ENCODE measurements at places on chromosomes 3 and 15.

- DNase-seq = no peak
Measured at GRCh38 chr3:62758296-62759066, 116.7 kb downstream of the CADPS start.

DNA sequence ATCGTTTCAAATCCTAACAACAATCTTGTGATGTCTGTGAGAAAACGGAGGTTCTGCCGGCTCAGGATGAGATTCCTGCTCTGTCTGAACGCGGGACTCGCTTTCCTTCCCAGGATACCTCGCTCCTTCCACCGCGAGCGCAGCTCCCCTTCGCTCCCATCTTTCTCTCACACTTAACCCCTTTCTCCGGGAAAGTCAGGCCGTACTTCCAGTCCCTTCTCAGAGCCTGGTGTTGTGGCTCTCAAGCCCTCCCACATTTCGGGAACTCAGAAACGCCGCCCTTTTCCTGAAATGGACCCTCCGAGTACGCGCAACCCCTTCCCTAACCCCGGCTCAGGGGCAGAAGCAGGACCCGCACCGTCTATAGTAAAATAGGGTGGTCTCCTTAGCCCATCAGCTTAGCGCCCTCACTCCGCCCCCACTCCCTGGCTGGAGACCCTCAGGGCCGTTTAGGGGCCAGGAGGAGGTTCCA, 378 bp upstream of the FEM1B start:
- no peak for DNase-seq

DNA sequence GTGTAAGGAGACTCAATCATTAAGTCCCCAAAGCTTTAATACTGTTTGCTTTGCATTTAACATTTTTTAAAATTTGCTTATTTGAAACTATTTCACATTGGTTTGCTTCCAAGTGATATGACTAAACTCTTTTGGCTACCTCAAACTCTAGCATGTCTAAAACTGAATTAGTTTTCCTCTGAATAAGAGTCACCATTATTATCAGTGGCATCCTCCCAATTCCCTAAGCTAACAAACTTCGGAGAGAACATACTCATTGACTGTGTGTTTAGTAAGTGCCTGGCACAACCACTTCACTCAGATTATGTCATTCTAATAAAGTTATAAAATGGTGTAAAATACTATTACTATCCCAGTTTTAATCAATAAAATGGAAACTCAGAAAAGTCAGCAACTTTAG, 21.9 kb downstream of the ATOSA start:
- DNase-seq = no peak

DNA sequence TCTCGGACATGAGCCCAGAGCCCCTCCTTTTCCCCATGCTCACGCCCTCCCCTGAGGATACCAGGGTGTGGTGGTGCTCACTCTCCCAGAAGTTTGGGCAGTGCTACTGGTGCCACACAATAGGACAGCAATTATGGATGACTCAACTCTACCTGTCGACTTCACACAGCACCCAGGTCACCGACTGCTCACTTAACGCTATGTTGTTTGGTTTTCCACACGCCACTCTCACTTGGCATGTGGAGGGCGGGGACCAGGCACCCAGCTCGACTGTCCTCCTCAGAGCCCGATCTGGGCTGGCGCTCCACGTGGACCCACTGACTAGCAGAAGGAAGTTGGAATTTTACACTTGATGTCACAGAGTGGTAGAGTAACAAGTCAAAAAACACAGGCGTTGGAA, 30.9 kb downstream of the STIMATE start:
- DNase-seq = no peak

DNA sequence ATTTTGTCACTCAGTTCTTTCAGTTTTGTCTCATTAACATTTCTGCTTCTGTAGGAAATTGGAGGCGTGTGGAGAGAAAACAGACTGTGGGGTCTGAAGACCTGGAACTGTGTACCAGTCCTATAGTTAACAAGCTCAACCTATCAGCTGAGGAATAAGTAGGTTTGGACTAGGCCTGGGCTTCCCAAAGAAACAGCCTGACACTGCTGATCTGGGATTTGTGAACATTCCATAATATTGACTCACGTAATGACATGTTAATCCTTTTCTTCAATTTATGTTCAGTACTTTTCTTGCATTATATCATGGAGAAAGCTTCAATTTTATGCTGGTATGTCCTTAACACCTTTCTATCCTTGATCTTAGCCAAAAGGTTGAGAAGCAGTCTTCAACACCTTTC, 181.6 kb upstream of the RORA start:
- DNase-seq = no peak

DNA sequence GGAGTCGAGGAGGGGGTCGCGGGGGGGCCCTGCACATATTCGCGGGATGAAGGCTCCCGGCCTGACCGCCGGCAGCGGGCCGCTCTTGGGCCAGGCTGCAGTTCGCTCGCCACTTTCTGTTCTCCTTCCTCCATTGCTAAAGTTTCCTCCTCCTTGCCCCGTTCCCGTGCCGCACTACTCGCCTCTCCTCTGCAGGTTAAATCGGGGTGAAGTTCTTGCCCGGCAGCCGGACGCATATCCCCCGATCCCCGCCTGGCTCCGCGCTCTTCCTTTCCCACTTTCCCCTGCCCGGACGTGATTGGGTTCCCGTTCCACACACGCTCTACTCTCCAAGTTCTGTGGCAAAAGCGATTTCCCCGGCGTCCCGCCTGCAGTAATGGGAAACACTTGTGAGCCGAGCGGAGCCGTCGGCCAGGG, 556 bp downstream of the CRYBG3 start:
- no peak for DNase-seq

GRCh38 chr3:40216471-40216870, 93.0 kb upstream of the EIF1B start:
- no peak for DNase-seq

DNA sequence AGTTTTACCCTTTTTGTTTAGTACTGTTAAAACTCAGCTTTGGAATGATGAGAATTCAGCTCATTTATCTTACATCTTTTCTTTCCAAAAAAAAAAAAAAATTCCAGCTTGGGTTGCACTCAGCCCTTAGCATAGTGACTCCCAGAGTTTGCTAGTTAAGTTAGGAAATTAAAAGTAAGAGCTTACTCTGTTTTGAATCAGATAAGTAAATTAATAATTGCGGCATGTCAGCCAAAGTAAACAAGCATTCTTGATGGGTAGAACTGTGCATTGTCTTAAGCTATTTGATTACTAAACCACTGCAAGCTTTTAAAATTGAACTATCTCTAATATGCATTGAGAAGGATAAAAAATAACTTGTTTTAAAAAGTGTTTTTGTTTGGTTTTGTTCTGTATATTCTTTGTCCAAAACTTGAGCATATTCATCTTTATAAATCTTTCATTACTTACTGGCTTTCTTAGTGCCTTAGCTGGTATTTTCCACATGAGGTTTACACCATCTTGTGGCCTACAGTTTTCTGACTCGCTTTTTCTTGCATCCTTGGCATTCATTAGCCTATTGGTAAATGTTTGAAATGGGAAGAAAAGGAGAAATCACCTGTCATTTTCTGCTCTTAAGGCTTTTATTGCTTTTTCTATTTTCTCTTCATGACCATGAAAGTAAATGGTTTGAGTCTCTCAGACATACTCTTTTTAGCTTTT, 107.6 kb downstream of the FILIP1L start:
- no peak for DNase-seq

GRCh38 chr15:82843566-82843965, 34.1 kb downstream of the WHAMM start:
- DNase-seq = no peak

DNA sequence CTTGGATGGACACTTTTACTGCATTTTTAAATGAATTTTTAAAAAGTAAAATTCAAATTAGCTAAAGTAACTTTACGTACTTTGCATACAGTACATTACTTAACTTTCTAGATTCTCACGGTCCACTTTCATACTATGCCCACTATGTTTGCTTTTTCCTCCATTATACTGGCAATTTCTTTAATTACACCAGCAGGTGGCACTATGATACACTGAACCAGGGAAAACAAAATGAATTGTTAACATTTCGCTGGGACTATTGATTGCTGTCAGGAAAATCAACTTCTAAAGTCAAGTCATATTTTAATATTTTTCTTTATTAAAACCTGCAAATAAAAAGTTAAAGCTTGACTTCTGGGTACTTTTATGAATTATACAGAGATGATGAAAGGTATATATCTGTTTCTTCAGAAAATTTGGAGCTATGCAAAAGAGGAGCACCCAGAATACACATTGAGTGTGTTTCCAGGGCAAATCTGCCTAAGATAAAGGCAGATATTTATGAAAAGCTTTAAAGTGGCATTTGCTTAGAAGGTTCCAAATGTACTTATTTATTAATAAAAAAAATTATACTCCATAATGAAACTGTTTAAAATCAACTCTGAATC, 21.8 kb upstream of the POU1F1 start:
- no peak for DNase-seq

DNA sequence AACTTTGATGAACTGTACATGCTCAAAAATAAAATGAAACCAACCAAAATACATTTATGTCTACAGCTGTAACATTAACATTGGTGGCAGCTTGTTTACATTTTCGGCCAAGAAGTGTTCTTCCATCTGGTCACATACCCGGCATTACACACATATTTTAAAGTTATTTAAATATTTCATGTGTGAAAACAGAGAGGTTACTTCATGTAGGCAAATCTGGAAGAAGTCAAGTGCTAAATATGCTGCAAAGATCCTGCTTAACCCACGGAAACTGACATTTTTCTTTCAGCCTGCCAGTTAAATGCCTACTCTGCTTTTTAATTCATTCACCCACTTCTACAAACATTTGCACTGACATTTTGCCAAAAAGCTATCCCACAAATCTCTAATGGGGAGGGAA, 69.7 kb downstream of the MB21D2 start:
- DNase-seq = no peak

DNA sequence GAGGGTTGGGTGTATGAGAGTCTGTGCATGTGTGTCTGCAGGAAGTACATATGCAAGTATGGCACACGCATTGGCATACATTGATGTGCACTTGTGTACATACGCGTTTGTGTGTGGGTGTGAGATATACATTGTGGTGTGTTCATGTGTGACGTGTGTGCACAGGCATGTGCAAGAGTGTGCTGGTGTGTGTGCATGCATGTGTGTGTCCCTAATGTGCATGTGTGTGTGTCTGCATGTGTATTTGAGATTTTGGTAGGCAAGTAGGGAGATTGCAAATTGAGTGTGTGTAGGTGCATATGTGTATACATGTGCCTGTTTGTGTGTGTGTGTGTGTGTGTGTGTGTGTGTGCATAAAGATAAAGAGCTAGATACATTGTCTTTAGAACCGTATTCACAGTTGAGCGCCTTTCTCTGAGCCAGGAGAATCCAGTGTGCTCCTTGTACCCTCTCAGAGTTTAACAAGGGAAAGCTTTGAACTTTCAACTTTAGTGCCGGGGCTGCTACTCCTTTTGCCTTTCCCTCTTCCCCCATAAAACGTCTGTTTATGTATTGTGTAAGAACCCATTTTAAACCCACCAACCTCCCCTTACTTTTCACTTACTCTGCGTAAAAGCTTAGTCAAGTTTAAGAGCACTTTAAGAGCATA, 152.4 kb upstream of the CHL1 start:
- no peak for DNase-seq

DNA sequence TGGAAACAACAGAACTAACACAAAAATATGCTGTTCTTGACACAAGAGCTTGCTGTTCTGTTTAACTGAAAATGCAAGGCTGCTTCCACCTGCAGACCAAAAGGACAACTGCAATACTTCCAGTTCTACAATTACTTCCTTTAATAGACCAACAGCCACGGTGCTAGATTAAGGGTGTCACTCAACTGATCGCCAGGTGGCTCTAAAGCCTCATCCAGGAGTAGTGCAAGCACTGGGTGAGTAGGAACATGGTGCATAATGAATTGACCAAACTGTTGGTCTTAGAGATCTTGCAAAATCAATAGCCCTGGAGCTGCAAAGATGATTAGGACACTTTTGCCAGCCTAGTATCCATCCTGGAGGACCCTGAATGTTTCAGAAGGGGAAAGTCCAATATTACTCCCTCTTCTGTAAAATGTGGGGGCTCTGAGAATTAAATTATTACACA, 3.6 kb upstream of the CLDN16 start:
- DNase-seq = no peak

GRCh38 chr3:151578495-151578894, 117.6 kb upstream of the IGSF10 start:
- DNase-seq = no peak

DNA sequence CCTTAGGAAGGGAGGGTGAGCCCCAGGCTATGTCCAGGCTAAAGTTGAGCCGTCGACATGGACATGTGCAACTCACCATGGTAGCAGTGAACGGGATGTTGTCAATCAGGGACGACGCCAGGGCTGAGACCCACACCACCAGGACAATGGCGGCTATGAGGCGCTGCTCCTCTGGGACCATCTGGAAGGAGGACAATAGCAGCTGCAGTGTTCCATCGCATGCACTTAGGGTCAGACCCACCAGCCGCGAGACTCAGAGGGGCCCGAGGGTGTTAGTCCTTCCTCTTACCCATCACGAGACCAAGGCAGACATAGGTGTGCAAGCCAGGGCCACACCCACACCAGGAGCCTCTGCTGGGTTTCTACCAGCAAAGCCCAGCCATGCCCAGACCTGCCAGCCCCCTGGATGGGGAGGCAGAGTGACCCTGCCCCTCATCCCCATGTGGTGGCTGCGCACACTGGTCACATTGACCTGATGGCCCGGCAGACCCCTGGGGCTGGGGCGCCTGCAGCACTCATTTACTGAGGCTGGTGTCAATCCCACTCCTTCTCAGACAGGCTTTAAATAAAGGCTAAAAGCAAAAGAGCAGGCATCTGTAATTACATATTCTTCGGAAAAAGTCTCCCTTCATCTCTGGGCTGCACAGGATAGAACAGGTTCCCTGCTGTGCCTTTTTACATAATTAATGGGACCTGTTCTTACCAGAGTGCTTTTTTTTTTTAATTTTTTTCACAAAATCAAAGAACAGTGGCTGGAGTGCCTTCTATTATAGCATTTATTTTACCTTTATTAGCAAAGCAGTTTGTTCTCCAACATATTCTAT, 227.8 kb downstream of the OCA2 start:
- no peak for DNase-seq

- DNase-seq = no peak
Measured at GRCh38 chr3:177441276-177441812, 244.1 kb upstream of the TBL1XR1 start.

DNA sequence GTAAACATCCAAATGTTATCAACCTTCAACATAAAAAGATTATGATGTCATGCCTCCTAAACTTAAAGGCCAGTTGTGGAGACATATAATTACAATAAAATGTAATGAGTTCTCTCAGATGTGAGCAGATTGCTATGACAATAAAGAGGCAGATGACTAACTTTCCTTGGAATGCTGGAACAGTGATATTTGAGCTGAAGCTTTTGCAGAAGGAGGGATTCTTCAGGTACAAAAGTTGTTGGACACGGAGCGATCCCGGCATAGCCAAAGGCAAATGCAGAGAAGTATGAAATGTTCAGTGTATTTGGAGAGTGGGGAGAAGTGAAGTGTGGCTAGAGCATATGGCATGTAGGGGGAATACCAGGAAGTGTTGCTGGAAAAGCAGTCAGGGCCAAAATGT, 520.1 kb downstream of the FGF12 start:
- no peak for DNase-seq

DNA sequence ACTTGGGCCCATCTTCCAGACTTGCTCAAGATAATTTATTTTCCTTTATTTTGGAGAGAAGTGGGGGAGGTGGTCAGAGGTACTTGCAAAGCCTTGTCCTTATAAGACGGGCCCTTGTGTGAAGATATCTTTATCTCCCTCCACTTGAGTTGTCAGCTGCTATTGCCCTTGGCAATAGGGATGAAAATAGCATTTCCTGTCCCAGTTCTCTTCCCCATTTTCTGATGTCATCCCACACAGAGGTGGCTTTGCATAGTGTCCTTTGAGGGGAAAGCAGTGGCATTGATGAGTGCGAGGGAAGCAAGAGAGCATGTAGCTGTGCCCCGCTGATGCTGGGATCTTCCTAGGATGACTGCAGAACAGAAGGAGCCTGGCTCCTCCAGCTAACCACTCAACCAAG, 41.9 kb upstream of the TUBGCP5 start:
- no peak for DNase-seq
